ENCODE measurements at places on chromosomes 13 and 19. TPM values are rescaled to one million over a fixed set of nuclear protein-coding genes. Genes with fewer than 3 reads are reported as not detected.

The KLK15 gene
- not detected for total RNA-seq

The VSIG10L gene
- total RNA-seq: 0.27 TPM

The TEKTIP1 gene
- not detected for total RNA-seq

The NLRP9 gene
- total RNA-seq: not detected

The SIGLEC5 gene
- not detected for total RNA-seq

The TEX101 gene
- total RNA-seq: not detected

The SRRM5 gene
- not detected for total RNA-seq

The GRIN2D gene
- total RNA-seq: 1.2 TPM

The SLC10A2 gene
- not detected for total RNA-seq

The CGB3 gene
- not detected for total RNA-seq

The UBE2L5 gene
- total RNA-seq: not detected

All from fibroblast of the aortic adventitia (primary cell).